ENCODE measurements at places on chromosomes 7 and 10.

GRCh38 chr10:124200011-124200410 is 106.6 kb upstream of the CHST15 start:
- DNase-seq = no peak

GRCh38 chr7:6078548-6078947 is 47.4 kb downstream of the ANKRD61 start:
- no peak for DNase-seq

GRCh38 chr7:143361552-143362130 is 872 bp downstream of the FAM131B start:
- peak; percentile 69 for DNase-seq

DNA sequence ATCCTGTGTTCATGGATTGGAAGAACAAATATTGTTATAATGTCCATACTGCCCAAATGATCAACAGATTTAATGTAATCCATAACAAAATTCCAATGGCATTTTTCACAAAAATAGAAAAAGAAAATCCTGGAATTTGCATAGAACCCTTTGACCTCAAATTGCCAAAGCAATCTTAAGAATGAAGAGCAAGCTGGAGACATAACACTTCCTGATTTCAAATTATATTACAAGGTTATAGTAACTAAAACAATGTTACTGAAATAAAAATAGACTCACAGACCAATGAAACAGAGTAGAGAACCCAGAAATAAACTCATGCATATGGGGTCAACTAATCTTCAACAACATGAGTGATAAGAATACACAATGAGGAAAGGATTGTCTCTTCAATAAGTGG is 302.5 kb downstream of the PHTF2 start:
- DNase-seq = no peak

DNA sequence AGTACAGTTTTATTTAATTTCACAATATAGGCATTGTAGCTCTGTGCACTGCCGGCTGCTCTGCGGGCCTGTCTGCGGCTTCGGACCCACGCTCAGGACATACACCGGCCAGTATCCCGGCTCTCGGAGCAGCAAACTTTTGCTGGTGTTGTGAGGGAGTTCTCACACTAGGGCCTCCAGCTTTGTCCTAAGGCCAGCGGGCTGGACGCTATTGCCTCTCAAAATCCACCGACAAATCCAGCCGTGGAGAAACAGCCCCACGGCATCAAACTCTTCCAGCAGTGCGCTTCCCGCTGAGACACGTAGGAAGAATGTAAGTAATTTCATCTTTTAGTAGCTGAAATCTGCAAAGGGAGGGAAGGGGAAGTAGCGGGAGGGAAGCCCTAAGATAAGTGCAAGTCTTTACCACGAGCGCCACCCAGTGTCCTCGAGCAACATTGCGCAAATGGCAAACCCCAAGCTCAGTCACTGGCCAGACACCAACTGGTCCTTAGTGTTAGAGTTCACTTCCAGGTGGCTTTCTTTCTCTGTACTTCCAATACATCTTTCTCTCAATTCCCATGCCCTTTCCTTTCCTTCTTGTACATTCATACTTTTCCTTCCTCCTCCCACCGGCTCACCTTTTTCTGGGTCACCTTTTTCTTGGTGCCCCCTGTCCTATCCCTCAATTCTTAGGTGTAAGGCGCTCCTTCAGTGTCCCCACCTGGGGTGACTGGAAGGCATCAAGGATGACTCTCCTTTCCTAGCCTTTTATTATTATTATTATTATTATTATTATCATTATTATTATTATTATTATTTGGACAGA is 3.0 kb upstream of the DLX5 start:
- peak; percentile 96 for DNase-seq

DNA sequence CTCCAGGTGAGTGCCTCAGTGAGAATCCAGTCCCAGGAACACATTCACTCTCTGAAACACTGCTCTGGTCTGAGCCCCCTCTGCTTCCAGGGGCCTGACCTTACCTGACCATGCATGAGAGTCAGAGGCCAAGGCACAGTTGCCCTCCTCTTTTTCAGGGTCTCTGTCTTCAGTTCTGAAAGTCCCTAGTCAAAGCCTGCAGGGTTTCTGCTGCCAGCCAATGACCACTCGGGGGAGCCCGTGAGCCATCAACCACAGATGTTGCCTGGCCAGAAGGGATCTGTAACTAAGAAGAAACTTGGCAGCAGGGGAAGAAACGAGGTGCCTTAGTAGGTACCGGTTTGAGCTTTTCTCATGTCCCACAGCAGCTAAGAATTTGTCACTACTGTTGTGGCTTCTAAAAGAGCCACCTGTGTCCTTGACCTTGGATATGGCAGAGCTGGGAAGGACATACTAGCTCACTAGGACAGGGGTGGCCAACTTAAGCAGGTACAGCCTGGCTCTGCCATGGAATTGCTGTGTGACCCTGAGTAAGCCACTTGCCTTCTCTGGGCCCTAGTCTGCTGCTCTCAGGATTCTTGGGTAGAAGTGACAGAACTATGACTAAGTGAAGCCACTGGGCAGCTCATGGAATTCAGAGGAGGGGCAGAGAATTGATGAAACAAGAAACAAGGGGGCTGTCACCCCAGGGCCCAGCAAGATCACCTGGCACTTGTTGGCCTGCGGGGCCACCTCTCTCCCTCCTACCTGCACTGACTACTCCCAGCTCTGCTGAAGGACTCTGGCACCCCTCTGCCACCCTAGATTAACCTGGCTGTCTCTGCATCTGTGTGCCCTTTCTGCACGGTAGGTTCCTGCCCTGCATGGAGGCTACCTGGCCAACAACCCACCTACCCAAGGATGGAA is 83.8 kb upstream of the GPR26 start:
- DNase-seq = peak; percentile 4

DNA sequence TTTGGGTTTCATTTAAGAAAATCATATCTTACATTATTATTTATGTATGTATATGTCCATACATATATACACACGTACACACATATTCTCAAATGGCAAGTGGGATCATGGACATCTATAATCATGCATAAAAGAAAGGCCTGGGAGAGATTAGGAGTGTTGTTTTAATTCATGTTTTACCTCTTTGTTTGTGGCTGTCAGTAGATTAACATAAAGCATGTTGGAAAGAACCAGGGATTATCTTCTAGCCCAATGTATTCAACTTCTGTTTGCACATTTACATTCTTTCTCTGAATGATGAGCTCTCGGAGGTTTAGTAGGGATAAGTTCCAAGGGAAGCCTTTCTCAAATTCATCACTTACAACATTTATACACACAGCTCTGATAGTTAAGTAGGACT is 191.4 kb downstream of the NSUN6 start:
- no peak for DNase-seq

DNA sequence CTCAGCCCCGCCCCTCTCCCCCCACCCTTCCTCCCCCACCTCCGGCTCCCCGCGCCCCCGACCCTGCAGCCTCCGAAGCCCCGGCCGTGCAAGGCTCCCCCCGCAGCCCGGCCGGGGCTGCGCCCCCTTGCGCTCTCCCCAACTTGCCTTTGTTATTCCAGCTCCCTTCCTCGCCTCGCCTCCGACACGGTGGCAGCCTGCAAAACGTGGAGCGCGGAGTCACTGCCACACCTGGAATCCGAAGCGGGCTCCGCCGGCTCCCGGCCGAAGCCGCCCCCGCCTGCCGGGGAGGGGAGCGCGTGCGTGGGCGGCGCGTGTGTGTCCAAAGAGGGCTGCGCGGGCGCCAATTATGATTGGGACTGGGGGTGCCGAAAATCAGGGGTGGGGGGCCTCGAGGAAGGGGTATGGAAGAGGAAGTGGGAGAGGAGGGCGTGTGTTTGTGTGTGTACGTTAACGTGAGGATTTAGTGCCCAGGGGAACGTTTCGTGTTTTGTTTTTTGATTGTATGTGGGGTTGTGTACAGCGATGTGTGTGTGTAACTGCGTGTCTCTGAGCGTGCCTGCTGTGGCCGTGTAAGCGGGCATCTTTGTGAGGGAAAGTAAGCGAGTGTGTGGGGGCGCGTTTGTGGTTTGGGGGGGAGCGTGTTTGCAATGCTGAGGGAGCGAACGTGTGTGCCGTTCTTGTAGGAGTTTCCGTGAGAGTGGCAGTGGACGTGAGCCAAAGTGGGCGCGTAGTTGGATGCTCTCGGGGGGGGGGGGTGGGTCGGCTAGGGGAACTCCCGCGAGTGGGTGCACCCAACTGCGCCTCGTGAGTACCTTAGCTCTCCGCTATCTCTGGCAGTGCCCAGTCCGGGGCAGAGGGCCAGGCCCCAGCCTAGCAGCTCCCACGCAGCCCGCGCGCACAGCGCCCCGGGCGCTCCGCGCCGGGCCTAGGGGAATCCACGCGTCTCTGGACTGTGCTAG is 1.2 kb upstream of the ZMIZ1 start:
- peak; percentile 10 for DNase-seq

DNA sequence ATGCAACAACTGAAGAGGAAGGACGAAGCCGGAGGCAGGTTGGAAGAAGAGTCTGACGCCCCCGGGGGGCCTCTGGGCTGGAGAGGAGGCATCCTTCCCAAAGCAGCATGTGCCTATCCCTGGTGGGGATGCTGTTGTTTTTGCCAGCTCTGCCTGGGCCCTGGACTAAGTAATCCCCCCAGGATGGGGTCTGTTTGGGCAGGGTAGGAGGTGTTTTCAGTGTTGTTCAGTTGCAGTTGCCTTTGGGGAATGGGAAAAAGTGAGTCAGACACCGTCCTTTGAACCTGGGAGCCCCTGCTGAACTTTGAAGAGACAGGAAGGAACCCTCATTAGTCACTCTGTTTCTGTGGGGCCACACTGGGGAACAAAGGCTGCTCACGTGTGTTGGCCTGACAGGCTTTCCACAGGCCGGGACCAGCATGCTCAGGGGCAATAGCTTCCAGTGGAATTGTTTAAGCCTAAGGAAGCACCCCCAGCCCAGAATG is 35.2 kb upstream of the GDF10 start:
- DNase-seq = no peak

DNA sequence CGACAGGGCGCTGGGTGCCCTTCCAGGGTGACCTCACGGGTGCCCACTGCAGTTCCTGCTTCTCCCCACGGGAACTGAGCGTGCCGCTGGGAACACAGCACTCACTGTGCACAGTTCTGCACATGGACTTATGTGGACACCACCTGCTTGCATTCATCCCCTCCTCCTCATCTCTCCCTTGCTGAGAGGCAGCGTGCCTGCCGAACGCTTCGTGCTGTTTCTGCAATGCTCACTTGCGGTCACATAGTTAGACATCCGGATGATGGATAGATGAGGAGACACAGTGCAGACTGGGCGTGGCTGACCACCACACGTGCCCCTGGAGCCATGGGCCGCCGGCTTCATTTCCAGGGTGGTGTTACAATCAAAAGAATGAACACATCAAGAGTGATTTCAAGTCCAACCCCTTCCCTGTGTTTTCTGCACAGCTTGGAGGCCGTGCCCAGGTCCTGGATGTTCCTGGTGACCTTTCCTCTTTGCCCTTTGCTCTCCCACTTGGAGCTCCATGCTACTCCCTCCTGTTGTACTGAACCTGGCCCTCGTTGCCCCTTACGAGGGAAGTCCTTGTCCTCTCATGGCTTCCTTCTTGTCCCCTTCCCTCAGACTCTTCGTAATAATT is 119.4 kb downstream of the VIPR2 start:
- no peak for DNase-seq

- DNase-seq = no peak
These were observed 288.9 kb downstream of the BBS9 start for GRCh38 chr7:33418251-33418701.

DNA sequence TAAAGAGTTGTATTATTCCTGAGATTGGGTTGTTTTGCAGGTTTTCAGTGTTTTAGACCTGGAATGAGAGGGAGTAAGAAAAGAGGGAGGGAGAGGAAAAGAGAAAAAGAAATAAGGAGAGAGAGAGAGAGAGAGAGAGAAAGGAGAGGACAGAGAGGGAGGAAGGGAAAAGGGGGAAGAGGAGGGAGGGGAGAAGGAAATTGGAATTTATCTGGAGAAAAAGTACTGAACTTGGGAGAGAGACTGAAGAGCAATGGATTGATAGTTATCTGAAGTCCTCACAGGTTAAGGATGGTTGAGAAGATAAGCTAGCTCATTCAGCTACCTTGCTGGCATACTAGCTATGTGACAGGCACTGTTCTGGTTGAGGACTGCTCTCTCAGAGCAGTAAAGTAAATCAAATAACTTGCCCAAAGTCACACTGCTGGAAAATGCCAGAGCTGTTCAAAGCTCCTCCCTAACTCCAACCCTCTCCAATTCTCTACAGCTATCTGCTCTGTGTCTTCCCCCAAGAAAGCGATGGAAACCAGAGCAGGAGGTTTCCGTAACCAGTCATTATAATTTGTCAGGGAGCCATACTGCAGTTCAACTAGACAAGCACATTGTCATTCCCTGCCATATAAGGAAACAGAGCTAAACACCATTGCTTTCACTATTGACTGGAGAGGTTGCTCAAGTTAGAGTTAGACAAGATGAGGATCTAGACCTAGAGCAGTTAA is 10.7 kb downstream of the CALD1 start:
- DNase-seq = no peak
